ENCODE measurements at places on chromosomes 5 and 9.

GRCh38 chr5:77073667-77074066, 13.4 kb downstream of the ZBED3 start:
- DNase-seq, result no peak

DNA sequence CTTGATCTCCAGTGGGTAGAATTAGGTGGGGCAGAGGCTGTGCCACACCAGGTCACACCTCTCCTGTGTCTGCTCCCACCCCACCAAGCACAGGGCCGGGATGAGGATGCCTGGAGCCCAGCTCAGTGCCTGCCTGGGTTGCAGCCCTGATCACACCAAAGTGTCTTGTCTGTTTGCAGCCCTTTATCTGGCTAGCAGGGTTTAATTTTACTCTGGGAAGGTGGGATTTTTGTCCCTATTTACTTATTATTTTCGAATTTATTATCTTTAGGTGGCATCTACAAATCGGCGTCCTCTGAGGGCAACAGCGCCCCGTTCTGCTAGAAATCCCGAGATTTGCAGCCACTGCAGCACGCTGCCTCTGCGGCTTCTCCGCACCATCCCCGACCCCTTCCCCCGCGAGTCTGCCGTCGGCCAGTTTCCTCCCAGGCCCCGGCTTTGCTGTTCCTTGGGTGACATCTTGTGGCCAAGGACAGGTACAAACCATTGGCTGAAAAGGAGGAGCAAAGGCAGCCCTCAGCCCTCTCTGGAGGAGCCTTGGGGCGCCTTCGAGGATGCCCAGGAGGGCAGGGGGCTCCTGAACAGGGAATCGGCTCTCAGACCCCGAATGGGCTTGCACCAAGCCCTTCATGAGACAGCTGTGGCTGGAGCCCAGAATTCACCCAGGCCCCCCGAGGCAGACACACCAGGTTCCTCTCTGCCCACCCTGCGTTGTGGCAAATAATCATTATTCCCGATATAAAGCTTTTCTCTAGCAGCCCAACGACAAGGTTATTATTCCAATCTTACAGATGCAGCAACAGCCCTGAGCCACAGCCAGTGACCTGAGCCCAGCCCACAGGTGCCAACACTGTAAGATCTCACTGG, 113.0 kb downstream of the GAPVD1 start:
- DNase-seq, result peak; percentile 9

- no peak for DNase-seq
Observed at GRCh38 chr5:39730006-39730405, 305.2 kb upstream of the DAB2 start.

GRCh38 chr9:110748251-110748893, 79.8 kb downstream of the MUSK start:
- DNase-seq, result no peak

- no peak for DNase-seq
Observed at GRCh38 chr5:115475788-115476187, 68.8 kb downstream of the FEM1C start.

DNA sequence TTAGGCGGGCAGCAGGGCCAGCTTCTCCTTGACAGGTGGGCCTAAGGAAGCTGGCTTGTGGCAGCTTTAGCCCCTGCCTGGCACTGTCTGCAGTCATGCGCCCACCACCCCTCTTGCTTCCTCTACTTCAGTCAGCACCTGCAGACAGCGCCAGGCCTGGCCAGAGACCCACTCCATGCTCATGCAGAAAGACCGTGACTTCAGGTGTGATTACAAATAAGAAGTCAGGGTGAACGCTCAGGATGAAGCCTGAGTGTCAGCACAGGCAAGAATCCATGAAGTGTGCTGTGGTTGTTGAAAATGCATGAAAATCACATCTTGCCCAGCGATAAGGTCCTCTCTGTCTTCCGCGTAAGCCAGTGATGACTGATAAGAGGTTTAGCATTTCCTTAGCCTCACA, 3.4 kb downstream of the CSF2 start:
- DNase-seq, result no peak

- no peak for DNase-seq
Observed at GRCh38 chr5:177468685-177469628, 4.5 kb downstream of the DBN1 start.

GRCh38 chr5:124393584-124394379, 352.7 kb downstream of the ZNF608 start:
- no peak for DNase-seq

GRCh38 chr5:15285901-15286583, 213.9 kb upstream of the FBXL7 start:
- DNase-seq, result no peak

GRCh38 chr5:98772415-98773213, 849 bp upstream of the RGMB start:
- DNase-seq, result peak; percentile 7

DNA sequence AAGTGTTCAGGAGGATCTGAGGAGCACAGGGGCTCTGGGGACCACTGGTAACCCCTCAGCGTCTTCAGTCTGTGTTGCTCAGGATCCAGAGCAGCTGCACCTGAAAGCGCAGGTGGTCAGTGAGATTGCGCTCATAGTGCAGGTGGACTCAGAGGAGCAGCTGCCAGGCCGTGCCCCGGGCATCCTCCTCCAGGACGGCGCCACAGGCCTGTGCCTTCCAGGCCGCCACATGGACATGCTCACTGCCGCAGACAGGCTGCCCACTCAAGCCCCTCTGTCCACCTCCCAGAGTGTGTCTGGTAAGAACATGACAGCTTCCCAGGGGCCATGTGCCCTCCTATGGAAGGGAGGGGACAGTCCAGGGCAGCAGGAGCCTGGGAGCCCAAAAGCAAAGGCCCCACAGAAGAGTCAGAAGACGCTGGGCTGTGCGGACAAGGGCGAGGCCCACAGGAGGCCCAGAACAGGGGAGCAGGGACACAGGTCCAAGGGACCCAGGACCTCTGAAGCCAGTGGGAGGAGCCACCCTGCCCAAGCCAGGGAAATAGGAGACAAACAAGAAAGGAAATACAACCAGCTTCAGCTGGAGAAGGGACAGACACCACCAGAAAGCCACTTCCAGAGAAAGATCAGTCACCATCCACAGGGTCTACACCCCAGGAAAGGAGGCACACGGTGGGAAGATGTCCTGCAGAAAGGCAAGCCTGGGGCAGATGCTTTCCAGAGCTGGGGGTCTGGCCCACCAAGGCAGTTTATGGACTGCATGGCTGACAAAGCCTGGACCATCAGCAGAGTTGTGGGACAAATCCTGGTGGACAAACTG, 5.2 kb downstream of the SPATA31E1 start:
- DNase-seq, result no peak

DNA sequence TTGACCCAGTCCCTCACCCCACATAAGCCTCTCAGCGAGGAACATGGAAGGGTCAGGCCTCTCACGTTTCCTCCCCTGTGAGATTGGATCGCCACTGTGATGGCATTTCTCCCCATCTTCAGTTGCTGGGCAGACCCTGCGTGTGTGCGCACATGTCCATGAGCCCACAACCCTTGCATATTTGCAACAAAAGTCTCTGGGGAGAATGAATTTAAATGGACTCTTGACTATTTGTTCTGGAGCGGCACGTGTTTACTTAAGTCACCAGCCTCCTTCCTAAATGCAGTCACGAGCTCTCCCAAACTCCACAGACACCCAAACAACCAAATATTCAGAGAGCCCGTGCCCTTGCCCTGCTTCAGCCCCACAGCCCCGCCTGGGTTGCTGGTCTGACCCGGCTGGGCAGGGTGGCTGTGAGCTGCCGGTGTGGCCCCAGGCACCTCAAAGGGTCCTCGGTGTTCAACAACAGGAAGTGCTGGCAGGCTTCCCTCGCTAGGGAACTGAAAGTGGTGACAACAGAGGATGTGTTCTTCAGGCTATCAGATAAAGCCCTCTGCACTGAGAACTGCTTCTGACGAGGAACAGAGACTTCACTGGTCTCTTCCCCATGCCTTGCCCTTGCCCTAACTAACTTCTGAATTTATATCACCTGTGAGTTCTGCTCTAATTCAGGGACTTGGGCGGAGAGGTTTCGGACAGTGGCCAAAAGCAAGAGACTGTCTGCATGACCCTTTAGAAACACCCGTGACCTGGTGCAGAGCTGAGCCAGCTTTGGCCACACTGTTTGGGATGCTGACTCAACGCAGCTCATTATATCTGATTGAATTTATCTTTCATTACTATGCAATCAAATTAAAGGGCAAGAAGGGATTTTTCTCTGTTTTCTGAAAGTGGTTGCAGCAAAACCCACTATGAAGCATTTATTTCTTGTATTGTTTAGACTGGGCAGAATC, 19.2 kb upstream of the CD180 start:
- DNase-seq, result no peak

- DNase-seq, result no peak
Observed at GRCh38 chr5:117829646-117830045, 1158.7 kb downstream of the DTWD2 start.

GRCh38 chr5:126486332-126486731, 63.1 kb downstream of the GRAMD2B start:
- DNase-seq, result no peak

- no peak for DNase-seq
Observed at GRCh38 chr5:88660264-88660946, 222.6 kb downstream of the MEF2C start.

DNA sequence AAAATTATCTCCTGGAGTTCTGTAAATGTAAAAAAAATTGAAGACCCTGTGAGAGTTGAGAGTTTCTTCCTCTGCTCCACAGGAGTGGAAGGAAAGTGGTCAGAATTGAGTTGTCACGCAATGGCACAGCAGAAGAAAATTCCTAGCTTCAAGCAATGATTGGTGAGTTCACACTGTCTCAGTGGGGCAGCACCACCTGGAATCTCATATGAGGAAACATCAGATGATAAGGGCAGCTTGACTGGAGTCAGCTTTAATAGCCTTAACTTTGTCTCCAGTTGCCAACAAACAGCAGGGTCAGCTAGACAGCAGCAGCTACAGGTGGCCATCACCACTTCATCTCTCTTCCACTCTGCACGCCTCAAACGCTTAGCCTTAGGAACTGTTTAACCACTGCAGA, 211.1 kb downstream of the EFNA5 start:
- DNase-seq, result no peak
